T-helper 2 cell (primary cell): ENCODE measurements at places on chromosomes 11 and 22.

DNA sequence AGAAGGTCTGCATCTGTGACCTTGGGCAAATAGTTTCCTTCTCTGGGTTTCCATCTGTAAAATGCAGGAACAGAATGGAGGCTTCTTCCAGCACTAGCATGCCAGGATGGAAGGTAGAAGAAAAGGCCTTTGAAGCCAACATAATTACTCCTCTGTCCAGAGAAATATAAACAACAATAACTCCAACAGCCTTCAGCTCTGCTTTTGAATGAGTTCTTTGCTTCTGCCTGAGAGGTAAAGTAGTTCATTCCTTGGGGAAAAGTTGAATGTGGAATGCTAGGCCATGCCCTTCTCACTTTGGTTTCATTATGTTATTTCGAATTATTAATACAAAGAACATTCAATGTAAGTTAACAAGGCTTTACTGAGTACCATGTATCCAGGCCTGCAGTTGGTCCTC, 61.2 kb upstream of the BLID start:
- no peak for DNase-seq

GRCh38 chr11:1705126-1706052, 8.4 kb downstream of the KRTAP5-6 start:
- DNase-seq, result no peak

- no peak for DNase-seq
Observed at GRCh38 chr11:109130910-109131309, 291.1 kb upstream of the C11orf87 start.

DNA sequence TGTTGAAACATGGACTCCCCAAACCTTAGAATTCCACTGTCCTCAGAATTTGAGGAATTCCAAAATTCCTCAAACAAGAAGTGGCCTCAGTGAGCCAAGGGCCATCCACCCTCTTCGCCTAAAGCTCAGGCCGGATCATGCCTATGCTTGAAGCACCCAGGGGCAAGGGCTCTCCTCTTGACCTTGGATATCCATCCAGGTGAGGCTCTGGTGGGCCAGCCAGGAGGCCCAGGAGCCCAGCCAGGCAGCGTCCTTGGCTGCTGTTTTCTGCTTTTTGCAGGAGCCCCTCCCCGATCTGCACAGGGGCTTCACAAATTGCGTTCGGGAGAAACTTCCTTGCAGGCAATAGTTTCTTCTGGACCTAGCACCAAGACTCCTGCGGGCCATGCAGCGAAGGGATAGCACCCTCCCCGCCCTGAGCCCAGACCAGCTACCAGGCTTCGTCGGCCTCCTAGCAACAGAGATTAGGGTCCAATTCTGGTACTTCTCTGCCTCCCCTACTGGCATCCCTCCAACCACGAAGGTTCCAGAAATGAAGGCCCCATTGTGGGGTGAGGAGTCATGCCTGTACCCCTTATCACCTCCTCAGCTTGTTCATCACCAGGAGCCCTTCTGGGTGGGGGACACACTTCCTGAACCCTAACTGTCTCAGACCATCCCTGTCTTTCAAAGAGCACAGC, 2.0 kb downstream of the PHLDA2 start:
- no peak for DNase-seq

DNA sequence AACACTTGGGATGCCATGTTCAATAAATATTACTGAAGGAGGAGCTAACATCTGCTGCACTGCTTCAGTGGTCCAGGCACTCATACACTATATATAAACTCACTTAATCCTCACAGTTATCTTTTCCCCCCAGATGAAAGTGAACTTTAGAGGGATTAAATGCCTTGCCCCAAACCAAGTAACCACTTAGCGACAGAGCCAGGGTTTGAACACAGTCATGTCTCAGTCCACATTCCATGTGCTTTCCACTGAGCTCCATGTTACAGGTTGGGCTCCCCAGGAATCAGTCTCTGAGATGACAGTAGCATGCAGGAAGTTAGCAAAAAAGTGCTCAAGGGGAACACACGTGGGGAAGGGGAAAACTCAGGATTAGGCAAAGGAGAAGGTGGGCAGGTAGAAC, 59.3 kb downstream of the ENDOD1 start:
- no peak for DNase-seq

- DNase-seq, result no peak
Observed at GRCh38 chr22:33326540-33327295, 268.5 kb upstream of the SYN3 start.

GRCh38 chr11:19702620-19703019, 10.0 kb upstream of the NAV2 start:
- no peak for DNase-seq

- no peak for DNase-seq
Observed at GRCh38 chr11:126332221-126332711, 23.2 kb upstream of the ST3GAL4 start.

- DNase-seq, result no peak
Observed at GRCh38 chr11:117978991-117979390, 7.2 kb upstream of the IL10RA start.

DNA sequence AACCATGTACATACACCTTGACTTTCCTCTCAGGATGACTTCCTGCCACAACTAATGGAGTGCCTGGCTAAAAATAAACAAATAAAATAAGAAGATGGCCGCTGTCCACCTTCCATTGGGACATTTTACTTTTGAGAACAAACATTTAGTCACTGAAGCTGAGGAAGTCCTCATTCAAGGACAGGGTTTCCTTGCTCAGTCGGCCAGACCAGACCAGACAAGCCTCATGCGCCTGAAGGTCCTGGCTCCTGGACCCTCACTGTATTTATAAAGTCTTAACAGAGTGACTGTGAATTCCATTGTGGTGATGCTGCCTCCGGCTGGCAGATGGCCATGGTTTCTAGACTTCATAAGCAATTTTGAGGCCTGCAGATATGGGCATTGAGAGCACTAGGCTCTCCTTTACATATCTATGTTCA, 114.5 kb downstream of the MAML2 start:
- DNase-seq, result no peak

GRCh38 chr11:115104851-115105453, 399.3 kb downstream of the CADM1 start:
- DNase-seq, result no peak

DNA sequence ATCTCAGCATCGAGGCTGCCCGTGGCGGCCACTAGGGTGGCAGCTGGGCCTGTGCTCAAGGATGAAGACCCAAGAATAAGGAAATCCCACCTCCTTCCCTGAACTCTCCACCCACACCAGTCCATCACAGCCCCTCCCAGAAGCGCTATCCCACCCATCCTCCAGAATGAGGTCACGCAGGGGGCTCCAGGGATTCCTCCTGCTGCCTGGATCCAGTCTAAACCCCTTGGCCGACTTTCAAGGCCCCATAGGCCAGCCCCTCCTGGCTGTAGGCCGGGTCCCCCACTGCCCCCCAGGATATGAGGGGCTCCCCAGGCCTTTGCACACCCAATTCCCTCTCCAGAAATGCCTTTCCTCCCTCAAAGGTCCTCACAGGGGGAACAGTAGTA, 19.0 kb upstream of the SCGB1A1 start:
- DNase-seq, result no peak

- DNase-seq, result no peak
Observed at GRCh38 chr22:24834845-24835570, 29.0 kb downstream of the SGSM1 start.

DNA sequence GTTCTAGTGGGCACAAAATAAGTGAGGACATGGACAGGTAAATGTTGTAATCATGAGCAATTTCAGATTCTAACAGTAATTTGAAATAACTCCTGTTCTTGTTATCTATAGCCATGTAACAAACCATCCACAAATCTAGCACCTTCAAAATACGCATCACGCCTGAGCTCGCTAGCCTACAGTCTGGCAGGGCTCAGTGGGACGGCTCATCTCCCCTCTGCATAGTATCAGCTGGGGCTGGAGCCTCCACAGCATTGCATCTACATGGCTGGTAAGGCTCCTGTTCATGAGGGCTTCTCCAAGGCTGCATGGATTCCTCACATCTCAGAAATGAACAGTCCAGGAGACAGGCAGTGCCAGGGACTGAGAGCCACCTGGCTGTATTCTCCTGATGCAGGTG, 112.6 kb downstream of the KCNQ1 start:
- no peak for DNase-seq

- DNase-seq, result no peak
Observed at GRCh38 chr11:111429066-111429506, 50.0 kb upstream of the POU2AF1 start.

DNA sequence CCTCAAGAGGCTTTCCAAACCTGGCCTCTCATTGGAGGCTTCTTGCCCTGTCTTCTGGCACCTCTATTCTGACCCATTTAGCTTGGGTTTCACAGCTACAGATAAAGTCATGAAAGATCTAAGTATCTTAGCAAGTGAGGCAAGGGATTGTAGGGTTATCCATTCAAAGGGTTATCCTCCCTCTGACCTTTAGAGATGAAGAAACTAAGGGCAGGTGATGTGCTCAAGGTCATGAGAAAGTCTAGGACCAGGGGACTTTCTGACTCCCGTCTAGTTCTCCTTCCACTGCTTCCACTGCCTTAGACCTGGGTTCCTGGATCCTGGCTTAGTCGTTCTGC, 7.2 kb downstream of the PHOX2A start:
- DNase-seq, result no peak

- no peak for DNase-seq
Observed at GRCh38 chr22:28873183-28873963, 10.0 kb upstream of the ZNRF3 start.

DNA sequence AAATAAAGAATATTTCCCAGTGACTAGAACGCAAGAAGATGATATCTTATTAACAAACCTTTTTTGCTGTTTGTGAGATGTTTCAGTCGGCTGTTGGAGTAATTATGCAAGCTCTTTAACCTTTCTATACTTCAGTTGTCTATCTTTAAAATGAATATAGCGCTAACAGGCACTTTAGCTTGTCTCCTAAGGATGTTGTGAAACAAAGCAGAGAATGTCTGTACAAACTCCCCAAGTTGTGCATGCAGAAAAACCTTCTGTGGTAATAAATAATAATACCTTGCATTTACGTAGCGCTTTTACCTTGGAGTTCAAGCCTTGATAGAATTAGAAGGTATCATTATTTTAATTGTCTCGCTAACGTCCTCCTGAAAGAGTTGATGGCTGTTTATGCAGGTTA, 1.9 kb upstream of the KDM2A start:
- DNase-seq, result no peak

DNA sequence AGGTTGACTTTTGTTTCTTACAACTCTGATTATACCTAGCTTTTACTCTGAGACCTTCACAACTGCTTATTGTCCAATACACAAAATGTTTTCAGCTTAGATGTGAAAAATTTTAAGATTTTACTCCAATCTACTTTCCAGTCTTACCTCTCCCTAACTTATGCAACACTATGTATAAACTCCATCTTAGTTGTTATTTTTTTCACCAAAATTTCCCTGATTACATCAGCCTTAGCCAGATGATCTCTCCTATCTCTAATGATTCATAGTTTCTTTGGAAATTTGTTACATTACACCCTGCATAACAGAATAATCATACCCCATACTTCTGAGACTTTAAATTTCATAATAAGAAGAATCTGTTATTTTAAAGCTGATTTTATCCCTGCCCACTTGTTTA, 621.0 kb upstream of the ANO3 start:
- DNase-seq, result no peak

DNA sequence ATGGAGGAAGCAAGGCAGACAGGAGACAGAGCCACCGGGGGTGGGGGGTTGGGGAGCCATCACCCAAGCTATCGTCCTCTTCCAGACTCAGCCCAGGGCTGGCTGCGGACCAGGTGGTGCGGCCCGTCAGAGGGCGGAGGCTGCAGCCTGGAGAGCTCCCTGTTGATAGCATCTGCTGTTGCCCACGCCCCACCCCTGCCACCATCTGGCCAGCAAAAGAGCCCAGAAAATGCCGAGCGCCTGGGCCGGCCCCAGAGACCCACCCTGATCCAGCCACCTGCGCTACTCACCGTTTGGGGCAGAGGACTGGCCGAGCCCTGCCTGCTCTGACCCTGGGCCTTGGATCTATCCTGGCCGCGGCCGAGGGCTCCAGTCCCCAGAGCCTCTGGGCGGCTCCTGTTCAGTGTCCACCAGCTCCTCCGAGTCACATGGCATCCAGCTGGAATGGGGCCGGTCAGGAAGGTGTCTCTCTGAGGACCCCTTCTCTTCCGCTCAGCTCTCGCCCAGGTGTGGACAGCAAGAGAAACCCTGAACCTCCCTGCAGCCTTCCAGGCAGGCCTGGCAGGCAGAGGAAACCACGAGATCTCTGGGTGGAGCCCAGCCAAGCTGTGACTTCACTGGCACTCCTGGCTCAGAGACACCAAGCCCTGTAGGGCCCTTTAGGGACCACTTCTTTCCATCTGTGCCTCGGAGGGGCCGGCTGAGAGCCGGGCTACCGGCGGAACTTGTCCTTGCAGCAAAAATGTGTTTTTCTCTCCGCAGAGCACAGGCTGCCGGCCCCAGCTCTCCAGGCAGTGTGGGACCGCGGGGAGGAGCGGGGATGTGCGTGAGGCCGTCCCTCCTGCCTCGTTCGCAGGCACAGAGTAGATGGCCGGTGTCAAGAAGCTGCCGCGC, at the start of gene MRGPRE:
Gene MRGPRE (minus strand): TSS at position 567 of the 894 bp plus-strand sequence. CDS start 3,618 bp downstream, outside the sequence.
- DNase-seq, result no peak

GRCh38 chr22:24994070-24994763, 41.7 kb downstream of the KIAA1671 start:
- DNase-seq, result no peak

DNA sequence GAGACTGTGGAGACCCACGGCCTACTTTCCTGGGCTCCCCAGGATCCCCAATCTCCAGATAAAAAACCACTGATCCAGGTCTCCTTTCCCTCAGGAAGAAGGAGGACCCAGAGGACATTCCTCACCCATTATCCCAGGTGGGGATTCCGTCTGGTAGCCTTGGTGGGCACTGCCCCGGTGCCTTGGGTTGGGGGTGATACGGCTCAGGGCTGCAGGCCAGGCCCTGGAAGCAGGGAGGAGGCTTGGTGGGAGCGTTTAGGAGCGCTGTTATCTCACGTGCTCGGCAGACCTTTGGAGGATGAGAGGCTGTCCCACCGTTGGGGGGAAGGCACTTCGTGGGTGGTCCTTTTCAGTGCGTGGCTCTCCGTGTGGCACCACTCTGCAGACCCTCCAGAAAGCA, 926.3 kb downstream of the BRD1 start:
- no peak for DNase-seq

GRCh38 chr11:22444076-22444475, 105.9 kb downstream of the SLC17A6 start:
- no peak for DNase-seq

GRCh38 chr11:13137844-13138301, 128.8 kb downstream of the RASSF10 start:
- no peak for DNase-seq

GRCh38 chr11:111796696-111797095, 30.5 kb upstream of the PPP2R1B start:
- no peak for DNase-seq
